ENCODE measurements at places on chromosomes 2 and 18.

DNA sequence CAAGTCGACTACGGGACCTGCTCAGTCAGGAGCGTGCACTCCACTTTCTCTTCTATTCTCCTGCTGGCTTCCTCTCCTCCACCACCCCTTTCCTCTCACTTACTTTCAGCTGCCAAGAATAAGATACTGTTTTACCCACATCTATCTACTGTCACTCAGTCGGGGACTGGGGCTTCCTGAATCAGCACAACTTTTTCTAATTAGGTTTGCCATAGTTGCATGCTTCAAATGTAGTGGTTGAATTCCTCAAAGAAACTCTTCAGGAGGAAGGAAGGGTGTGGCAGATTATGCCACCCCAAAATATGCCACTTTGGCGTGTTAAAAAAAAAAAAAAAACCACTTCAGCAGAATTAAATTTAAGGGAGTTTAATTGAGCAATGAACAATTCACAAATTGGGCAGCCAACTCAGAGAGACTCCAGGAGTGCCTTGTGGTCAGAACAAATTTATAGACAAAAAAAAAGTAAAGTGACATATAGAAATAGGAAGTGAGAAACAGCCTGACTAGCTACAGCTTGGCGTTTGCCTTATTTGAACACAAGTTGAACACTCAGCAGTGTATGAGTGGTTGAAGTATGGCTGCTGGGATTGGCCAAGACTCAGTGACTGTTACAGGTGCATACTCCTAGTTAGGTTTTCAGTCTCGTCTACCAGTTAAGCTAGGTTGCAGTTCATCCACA is 32.5 kb upstream of the RMDN2 start:
- DNase-seq: no peak

- DNase-seq: no peak
These were observed 7.1 kb downstream of the ADAM17 start for GRCh38 chr2:9548506-9548905.

DNA sequence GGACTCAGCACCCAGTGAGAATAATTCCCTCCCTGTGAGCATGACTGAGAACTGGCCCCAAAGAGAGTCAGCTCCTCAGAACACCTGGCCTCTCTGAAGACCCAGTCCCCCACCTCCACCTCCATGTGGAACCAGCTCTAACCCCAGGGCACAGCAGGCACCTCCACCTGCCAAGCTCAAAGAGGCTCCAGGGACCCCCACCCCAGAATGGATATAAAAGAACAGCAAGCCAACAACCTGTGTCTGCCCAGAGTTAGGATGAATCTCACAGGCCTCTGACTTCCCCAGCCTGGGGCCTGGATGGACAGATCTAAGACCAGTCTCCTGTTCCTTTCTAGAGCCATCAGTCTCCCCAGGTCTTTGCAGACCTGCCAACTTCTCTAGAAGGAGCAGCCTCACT is 498.5 kb downstream of the EIPR1 start:
- no peak for DNase-seq

GRCh38 chr18:9918016-9918680 is 4.3 kb downstream of the VAPA start:
- DNase-seq: no peak

- no peak for DNase-seq
These were observed 33.9 kb downstream of the LAMA3 start for GRCh38 chr18:23723121-23723520.

GRCh38 chr18:12540751-12541150 is 117.2 kb downstream of the SPIRE1 start:
- DNase-seq: no peak

DNA sequence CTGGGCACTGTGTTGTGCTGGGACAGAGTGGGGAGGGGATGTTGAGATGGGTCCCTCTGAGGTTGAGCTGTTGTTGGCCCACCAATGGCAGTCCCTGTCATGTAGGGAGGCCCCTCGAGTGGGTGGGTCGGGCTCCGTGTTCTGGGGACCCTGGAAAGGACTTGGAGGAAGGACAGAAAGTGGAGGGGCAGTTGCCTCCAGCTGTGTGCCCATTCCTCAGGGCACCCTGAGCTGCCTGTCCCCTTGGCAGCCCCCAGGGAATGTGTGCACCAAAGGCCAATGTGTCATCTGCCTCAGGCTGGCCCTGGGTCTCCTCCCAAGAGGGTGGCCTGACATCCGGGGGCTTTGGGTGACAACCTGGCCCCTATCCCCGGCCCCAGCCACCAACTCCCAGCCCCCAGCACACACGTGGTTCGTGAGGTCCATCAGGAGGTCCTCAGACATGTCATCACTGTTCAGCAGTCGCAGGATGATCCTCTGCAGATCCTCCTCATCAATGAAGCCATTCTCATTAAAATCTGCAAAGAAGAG is 57.7 kb downstream of the CIB4 start:
- no peak for DNase-seq

DNA sequence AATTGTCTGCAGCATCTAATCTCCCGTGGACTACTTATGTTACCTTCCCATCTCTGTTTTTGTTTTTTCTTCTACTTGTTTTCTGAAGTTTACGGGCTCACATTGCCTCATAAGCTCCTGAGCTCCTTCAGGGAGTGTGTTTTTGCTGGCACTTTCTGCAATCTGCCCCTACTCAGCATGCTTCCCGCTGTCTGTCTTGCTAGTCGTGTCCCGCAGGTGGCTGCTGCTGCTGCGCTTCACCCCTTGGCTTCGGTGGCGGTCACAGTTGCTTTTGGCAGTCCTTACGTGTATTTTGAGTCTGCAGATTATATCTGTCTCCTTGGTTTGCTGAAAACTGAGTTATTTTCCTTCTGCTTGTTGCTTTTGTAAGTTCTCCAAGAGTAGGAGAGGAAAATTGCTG is 37.3 kb downstream of the FER1L5 start:
- DNase-seq: no peak

- no peak for DNase-seq
These were observed 389.5 kb downstream of the RND3 start for GRCh38 chr2:150097901-150098531.

DNA sequence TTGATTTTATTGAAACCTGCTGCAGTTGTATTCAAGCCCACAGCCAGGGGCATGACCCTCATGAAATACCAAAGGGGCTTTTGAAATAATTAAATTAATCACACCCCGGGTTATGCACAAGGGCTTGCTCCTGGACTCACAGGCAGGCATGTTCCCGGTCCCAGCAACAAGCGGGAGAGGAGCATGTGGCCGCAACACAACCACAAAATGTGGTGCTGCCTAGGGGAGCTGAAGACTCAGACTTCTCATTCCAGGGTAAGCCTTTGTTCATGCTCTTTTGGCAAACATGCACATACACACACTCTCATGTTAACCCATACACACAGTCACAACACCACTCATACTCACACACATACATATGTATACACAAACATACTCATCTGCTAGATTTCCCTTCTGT is 233.7 kb upstream of the SMAD2 start:
- no peak for DNase-seq

DNA sequence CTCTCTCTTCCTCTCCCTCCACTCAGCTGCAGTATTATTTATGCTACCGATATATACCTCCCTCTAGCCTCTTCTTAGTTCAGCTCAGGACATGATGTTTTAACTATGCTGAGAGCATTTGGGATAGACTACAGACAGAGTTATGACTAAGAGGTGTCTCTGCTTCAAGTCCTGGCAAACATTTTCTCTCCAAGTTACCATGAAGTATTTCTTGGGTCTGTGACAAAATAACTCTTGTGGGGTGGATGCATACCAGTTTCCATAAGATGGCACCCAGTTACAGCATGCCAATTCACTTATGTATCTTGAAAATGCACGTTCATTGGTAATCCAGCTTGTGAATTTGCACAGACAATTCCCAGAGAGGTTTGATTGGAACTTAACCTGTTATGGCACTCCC is 737.6 kb downstream of the SLC4A3 start:
- no peak for DNase-seq

DNA sequence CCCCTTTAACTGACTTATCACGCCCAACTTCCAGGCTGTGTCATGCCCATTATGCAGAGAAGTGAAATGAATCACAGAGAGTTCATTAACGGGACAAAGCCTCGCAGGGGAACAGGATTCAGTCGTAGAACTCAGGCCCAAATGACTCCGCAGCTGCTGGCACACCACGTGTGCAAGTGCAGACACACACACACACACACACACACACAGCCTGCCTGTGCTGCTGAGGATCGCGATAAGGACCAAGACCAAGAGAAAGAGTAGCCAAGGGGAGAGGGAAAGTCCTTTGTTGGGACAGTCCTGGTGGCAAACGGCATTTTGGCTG is 90.0 kb upstream of the TAF1B start:
- DNase-seq: no peak

- DNase-seq: no peak
These were observed 5.1 kb upstream of the TWSG1 start for GRCh38 chr18:9329471-9329870.

DNA sequence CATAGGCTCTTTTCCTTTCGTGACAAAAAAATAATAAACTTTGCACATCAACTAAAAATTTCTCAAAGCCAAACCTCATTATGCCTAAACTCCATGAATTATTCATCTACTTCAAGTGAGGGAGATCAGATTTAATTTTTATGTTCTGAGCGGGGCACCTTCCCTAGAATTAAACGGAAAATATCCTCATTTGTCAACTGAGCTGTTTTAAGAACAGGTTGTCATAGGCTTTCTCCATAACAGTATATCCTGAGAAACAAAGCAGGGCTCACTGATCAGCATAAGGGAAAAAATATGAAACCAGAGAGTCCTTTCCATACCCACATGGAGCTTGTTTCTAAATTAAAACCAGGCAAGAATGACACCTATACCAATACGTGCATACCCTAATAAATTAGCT is 131.5 kb upstream of the CHAC2 start:
- DNase-seq: no peak

DNA sequence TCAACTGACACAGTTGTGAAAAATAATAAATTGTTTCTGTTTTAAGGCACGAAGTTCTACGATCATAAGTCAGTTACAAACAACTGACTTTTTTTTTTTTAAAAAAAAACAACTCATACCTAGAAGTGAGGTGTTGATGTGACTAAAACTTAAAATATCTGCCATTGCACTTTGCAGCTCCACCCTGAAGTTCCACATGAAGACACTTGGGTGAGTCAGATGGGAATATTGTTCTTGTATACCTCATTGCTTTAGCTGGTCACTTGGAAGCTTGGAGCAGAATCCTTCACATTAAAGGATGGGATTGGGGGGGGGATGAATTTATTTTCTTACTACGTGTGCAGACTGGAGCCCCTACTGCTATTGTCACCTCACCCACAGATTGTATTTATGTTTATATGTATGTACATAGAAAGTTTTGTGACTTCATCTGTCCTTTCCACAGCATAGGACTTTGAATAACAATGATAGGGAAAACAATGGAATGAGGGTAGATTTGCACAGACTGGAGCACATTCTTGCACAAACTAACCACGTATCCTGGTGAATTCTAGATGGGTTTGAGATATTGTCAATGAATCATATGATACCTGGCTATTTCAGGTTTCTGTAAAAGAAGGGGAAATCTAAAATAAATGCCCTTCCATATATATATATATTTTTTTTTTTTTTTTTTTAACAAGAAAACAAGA is 57.9 kb upstream of the ARHGAP15 start:
- no peak for DNase-seq

- DNase-seq: no peak
These were observed 515.3 kb downstream of the DSC3 start for GRCh38 chr18:30527226-30527625.

DNA sequence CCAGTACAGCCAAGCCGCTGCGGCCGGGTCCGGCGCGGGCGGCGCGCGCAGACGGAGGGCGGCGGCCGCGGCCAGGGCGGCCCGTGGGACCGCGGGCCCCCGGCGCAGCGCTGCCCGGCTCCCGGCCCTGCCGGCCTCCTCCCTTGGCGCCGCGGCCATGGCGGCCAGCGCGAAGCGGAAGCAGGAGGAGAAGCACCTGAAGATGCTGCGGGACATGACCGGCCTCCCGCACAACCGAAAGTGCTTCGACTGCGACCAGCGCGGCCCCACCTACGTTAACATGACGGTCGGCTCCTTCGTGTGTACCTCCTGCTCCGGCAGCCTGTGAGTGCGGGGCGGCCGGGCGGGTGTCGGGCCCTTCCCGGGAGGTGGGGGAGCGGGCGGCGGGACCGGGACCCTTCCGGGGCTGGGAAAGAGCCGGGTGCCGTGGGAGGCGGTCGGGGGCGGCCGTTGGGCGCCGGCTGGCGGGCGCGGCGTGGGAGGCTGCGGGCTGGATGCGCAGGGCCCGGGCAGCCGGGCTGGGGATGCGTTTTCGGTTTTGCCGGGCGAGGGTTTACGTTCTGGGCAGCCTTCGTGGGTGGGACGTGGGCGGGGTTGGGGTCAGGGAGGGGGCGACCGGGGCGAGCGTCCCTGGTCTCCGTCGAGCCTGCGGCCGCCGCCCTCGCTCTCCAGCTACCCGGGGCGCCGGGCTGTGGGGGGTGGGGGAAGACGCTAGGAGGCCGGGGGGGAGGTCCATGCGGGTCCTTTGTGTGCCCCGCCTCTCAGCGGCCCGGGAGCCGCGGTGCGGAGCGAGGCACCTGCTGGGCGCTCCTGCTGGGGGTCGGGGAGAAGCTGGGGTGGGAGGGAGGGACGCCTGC is 537 bp downstream of the AGFG1 start:
- no peak for DNase-seq

- peak; percentile 61 for DNase-seq
These were observed 58.6 kb upstream of the SLC25A52 start for GRCh38 chr18:31819106-31819924.

GRCh38 chr2:231152800-231153557 is 28.1 kb upstream of the HTR2B start:
- no peak for DNase-seq

GRCh38 chr2:174781996-174782395 is 17.7 kb upstream of the CHRNA1 start:
- DNase-seq: no peak

DNA sequence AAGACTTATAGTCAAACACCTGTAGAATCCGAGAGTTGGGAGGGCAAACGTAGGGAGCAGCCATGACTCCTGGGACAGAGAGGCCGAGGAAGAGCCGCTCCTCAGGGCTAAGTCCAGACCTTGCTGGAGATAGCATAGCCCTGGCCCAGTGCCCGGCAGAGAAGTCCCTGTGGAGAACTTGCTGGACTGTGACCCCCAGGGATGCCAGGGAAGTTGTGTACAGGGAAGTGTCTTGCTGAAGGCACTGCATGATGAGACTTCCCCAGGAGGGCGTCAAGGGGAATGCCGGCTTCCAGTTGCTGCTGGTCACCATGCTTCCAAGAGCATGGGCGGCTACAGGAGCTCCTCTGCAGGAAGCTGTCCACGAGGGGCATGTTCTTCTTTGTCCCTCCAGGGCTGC is 8.6 kb upstream of the CNDP1 start:
- no peak for DNase-seq

- no peak for DNase-seq
These were observed 49.5 kb downstream of the TIMM21 start for GRCh38 chr18:74197705-74198341.

GRCh38 chr2:125526093-125526492 is 1129.9 kb upstream of the GYPC start:
- no peak for DNase-seq

- DNase-seq: no peak
These were observed 7.4 kb upstream of the FHL2 start for GRCh38 chr2:105406221-105406620.

GRCh38 chr18:55775972-55776371 is 188.0 kb upstream of the TCF4 start:
- DNase-seq: no peak
